Activated CD4-positive, alpha-beta T cell treated with anti-CD3 and anti-CD28 coated beads, Interleukin-2, amount 50 U/mL, for 48 hours (primary cell): ENCODE measurements at places on chromosomes 11 and 22.
A peak's percentile ranks its signal among the peaks of the same experiment; 100 is the strongest.

GRCh38 chr11:80529726-80530125 is 1088.9 kb upstream of the TENM4 start:
- DNase-seq = no peak

- DNase-seq = no peak
These were observed 6.7 kb upstream of the RTN4RL2 start for GRCh38 chr11:57453543-57454177.

- DNase-seq = no peak
These were observed 86.5 kb downstream of the FAM76B start for GRCh38 chr11:95703049-95703448.

DNA sequence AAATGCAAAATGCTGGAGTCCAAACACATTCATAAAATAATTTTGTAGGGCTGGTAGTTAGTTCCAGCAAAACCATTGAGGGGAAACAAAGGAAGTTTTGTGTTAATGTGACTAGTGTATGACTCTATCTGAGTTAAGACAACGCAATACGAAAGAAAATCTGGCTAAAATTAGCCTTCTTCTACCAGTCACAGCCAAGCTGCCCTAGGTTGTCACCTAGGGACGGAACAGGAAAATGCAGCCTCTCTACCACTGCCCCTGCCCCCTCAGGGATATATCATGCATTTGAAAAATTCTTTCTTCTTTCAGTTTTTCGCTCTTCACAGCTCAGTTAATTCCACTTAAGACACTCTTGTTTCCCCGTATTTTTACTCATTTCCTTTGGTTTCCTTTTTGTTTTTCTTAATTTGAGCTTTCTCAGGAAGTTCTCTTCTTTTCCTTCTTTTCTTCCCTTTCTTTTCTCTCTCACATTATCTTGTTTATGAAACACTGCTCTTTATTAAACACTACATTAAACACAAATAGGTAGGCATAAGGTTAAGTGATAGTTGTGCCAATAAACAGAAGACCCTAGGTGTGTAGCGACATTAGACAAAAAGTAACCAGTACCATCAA is 30.6 kb downstream of the KIRREL3 start:
- no peak for DNase-seq

- no peak for DNase-seq
These were observed 23.9 kb downstream of the TTC17 start for GRCh38 chr11:43382614-43383013.

GRCh38 chr11:119724956-119725355 is 4.0 kb downstream of the NECTIN1 start:
- no peak for DNase-seq

DNA sequence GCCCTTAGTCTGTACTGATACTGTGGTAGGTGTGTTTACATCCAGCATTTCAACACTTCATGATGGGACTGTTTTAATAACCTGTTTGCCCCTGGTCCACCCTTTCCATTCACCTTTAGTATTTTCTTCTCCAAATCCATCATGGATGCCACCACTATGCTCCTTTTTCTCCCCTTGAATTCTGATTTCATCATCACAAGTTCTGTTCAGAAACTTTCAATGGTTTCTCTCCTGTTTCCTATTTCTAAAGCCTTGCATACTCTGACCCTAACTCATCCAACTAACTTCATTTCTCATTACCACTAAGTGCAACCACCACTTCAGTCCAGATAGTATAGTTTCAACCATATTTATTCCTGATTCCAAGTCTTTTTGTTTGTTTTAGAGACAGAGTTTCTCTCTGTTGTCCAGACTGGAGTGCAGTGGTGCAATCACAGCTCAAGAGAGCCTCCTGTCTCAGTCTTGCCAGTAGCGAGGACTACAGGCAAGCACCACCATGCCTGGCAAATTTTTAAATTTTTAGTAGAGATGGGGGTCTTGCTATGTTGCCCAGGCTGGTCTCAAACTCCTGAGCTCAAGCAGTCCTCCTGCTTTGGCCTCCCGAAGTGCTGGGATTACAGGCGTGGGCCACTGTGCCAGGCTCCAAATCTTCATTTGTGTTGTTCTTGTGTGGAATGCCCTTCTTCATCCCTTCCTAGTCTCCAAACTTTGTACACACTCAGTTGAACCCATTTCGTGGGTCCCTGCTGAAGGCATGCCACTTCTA is 1.2 kb upstream of the LIN7C start:
- DNase-seq = no peak

- no peak for DNase-seq
These were observed 43.3 kb downstream of the PARVA start for GRCh38 chr11:12420706-12421105.

- DNase-seq = no peak
These were observed 13.3 kb upstream of the HBE1 start for GRCh38 chr11:5283086-5283485.

GRCh38 chr11:2858995-2859698 is 26.4 kb downstream of the CDKN1C start:
- DNase-seq = no peak

DNA sequence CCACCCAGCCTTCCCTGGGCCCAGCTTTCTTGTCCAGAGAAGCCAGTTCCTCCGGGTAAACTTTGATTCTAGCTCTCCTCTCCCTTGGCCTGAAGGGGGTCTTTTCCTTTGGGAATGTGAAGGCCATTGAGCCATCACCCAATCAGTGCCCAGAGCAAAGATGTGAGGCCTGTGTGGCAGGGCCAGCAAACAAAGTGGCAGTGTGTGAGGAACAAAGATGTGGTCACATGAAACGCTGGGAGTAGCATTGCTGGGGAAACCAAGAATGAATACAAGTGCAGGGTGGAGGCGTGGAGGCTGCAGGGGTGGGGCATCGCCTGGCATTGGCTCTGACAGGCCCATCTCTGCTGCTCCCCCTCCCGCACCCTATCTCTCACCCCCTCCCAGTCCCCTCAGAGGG is 91.9 kb upstream of the BID start:
- DNase-seq = no peak

DNA sequence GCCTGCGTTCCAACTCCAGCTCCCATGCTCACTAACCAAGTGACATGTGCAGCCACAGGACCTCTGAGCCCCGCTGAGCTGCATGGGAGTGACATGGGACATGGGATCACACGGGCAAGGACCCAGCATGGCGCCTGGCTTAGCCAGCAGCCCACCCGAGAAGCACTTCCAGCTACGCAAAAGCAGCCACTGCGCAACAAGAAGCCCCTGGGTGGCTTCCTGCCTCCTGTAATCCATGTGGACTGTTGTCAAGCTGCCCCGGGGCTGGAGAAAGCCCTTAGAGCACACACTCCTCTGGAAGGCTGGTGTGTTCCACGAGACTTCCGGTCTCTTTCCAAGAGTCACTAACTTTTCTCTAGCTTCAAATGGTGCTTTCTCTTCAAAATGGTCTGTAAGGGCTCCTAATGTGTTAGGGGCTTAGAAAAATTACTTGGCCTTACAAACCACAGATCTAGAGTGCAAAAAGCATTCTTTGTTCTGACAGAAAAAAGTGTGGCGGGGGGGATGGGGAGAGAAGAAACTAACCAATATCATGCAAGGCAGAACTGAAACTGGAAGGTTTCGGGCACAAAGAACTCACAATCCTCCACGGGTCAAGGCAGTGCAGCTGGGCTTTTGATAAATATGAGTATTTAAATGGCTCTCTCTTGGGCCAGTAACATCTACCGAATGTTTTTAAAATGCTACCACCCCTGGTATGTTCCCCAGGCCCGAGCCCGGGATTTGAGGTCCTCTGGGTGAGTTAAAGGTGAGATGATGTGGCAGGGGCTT is 5.5 kb downstream of the C11orf24 start:
- DNase-seq = no peak

DNA sequence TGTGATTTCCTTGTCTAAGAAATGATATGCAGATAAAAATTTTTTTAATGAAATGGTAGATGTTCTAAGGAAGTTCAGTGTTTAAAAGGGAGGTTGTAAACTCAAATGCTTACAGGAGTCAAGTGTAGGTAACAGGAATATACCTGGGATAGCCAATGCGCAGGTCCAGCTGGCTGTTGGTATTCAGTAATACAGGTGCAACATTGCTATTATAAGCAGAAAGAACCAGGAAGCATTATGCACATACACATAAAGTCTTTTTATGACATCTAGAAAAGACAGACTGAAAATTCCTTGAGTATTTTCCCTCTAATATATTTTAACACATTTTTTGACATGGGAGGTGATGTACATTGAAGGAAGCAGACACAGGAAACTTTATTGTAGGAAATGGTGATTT is 43.6 kb upstream of the B3GNT6 start:
- DNase-seq = no peak

GRCh38 chr11:125663910-125664309 is 16.7 kb downstream of the ACRV1 start:
- DNase-seq = no peak

- DNase-seq = no peak
These were observed 13.2 kb upstream of the SHANK2 start for GRCh38 chr11:71265559-71266092.

GRCh38 chr11:42669248-42669976 is 642.4 kb upstream of the API5 start:
- DNase-seq = no peak

- DNase-seq = no peak
These were observed 1281.0 kb downstream of the LRRC4C start for GRCh38 chr11:40178470-40178869.

DNA sequence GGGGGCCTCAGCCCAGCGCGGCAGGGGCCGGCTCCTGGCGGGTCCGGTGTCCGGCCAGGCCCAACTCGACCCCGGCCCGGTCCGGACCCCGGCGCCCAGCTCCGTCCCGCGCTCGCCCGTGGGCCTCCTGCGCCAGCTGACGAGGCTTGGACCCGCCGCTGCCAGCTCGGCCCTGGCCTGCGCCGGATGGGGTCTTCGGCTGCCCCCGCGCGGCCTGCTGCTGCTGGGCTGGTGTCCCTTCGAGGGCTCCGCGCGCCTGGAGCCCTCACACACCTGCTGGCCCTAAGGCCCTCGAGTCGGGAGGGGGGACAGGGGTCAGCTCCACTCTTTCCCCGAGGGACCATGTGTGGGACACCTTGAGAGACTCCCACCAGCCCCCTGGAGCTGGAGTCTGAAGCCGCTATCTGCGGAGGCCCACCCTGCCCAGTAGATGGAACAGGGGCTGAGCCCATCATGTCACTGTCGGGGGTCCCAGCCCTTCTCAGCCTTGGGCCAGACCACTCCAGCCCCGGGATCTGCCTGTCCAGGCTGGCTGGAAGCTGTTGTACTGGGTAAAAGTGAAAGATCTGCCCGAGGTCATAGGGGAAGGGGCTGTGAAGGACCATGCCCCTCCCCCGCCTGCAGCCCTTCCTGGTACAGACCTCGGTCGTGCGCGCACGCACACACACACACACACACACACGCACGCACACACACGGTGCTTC is 768 bp upstream of the CDKN1C start:
- no peak for DNase-seq

DNA sequence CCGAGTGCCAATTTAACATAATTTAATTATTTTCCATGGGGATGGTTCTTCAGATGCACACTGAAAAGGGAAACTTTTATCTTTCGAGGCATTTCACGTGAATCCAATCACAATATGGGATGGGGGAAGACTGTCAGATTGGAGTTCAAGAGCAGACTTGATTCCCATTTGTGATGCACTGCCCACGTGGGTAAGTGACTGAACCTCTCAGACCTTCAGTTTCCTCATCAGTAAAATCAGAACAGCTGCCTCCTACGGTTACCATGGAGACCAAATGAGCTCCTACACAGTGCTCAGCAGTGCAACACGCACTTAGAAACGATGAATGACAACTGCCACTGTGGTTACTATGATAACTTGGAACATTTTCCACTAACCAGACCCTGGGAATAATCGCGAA is 21.7 kb downstream of the KIAA0930 start:
- DNase-seq = peak; percentile 62

DNA sequence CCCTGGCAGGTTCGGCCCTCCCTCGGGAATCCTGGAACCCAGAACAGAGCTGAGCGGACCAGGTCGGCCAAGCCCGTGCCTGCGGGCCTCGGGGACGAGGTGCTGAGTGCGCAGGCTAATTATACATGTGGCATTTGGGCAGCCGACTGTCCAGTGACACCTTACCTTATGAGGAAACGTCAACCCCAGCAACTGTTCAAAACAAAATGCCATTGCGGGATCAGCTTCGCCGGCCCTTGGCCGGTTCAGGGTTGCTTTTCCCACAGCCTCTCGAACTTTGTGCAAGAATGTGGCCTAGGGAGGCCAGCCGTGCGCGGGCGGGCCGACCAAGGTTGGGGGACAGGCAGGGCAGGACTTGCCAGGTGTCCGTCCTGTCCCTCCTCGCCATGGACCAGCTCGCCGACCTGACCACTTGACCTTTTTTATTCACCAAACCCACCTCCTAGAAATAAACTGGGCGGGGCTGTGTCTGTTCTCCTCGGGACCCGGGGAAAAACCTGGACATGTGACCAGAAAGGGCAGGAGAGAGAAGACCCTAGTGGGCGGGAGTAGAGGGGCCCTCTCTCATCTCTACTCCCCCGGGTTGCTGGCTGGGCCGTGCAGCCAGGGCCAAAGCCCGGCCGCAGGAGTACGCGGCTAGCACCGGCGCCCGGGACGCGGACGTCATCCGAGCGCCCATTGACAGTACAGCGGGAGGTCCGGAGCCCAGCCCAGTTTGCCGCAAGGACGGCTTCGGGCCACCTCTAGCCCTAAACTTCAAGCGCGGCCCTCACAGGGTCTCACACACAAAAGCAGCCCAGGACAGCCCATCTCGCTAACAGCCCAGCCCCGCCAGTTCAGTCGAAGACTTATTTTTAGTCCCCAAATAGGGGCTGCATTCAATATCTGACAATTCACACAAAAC is 134.3 kb upstream of the C11orf58 start:
- no peak for DNase-seq
